ENCODE measurements at places on chromosomes 1 and 21.

DNA sequence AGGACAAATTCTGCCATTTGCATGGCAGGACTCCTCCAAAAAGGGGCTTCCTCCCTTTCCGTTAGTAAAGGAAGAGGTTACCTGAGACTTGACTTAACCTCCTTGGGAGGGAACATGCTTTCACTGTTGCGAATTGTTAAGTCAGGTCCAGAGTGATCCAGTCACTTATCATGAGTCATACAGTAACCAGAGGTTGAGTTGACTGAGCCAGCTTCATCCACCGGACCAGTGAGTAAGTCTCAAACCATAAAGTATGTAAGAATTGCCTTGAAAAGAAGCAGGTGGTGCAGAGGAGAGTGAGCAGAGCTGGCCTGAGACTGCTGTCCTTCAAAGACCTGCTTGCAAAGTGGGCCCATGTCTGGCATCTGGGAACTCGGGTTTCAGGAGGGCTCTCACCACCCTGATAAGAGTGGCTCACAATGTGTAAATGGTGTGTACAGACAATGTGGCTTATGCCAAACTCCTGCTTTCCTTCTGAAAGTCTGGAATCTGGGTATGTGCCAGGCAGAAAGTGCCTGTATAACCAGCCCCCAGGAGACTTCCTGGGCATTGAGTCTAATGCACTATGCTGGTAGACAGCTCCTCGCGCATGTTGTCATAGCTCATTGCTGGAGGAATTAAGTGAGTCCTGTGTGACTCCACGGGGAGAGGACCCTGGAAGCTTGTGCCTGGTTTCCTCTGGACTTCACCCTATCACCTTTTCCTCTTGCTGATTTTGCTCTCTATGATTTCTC is 84.3 kb upstream of the KLHDC7A start:
- DNase-seq: no peak

- DNase-seq: no peak
Measured at GRCh38 chr1:41619511-41620364, 135.3 kb upstream of the EDN2 start.

GRCh38 chr1:36323636-36324352 is at the start of gene EVA1B:
Gene EVA1B (minus strand): TSS chr1:36323645. CDS start chr1:36323037, 608 bp downstream.
- DNase-seq: no peak

DNA sequence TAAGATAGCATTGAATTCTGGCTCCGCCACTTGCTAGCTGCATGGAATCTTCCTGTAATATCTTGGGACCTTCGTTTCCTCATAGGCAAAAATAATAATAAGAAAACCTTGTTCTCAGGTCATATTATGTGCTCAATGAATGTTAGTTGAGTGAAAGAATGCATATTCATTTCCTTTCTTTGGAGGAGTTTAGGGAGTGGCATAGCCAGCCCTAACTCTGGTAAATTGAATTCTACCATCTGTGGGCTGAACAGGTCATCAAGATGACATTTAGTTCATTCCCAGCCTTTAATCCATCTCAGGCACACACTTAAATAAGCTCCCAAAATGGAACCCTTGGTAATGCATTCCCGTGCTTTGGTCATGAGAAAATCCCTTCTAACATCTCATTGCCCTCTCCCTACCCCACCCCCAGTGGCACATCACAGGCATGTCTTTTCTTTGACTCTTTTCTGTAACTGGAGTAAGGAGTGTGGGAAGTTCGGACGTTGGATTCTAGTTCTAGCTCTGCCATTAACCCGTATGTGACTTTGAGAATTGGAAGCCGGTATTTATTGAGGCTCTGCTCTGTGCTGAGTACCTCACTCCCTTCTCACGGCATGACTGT is 13.2 kb upstream of the MYOG start:
- no peak for DNase-seq

DNA sequence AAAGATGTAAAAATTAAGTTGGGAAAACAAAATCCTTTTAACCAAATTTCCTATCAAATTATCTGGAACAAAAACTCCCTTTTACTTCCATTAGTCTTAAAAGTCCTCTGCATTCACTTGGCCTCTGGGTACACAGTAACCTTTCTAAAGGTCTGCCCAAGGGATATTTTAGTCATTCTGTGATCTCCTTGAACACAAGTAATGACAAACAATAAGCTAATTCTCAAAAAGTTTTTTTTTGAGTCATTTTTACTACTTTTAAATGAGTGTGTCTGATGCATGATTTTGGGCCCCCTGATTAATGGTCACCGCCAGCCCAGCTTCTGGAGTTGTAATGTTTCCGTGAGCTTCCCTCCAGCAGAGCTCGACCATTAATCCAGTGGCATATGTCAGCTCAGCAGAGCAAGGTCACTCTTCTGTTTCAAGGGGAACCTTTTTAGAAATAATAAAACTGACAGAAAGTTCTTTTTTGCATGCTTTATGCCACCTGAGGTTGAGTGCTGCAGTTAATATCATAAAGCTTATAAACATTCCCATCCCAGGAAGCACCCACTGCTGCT is 14.3 kb downstream of the SAMSN1 start:
- DNase-seq: no peak

- no peak for DNase-seq
Measured at GRCh38 chr1:115829023-115829674, 11.8 kb downstream of the NHLH2 start.

DNA sequence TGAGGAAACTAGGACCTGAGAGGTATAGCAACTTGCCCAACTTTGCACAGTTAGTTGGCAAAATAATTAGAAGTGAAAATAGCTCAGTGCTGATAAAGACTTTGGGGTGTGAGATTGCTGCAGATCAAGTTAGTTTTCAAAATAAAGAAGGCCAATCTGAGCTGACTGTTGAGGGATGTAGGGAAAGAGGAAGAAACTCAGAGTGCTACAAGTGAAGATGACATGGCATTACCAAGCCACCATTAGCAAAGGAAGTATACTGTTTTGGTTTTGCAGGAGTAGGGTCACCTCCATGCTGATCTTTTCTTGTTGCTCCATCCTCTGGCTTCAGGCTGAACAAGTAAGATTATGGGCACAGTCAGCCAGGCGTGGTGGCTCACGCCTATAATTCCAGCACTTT is 78.7 kb upstream of the ADAM30 start:
- no peak for DNase-seq

GRCh38 chr1:66506991-66507390 is 27.0 kb upstream of the SGIP1 start:
- DNase-seq: no peak

GRCh38 chr1:62722796-62723195 is 34.6 kb upstream of the DOCK7 start:
- DNase-seq: no peak

DNA sequence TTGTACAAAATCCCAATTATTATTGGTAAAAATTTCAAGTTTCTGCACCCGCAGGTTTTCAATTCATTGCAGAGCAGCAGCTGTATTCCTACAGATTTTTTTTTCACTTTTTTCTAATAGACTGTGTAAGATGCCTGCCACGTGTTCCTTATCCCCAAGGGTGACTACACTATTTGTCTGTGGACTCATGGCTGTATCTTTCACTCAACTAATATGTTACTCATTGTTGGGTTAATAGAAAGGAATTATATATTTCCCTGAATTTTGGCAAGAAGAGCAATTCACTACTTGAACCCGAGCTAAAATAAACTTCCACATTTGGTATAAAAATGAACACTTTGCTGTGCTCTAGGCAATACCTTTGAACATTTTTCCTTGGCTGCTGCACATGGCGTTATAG is 158.7 kb downstream of the NCAM2 start:
- DNase-seq: no peak
